ENCODE measurements at places on chromosomes 6 and 20.

GRCh38 chr6:3405182-3405518 lies 51.7 kb downstream of the SLC22A23 start:
- DNase-seq = no peak

GRCh38 chr20:1776681-1777475 lies 118.3 kb upstream of the SIRPA start:
- DNase-seq = peak; percentile 80

DNA sequence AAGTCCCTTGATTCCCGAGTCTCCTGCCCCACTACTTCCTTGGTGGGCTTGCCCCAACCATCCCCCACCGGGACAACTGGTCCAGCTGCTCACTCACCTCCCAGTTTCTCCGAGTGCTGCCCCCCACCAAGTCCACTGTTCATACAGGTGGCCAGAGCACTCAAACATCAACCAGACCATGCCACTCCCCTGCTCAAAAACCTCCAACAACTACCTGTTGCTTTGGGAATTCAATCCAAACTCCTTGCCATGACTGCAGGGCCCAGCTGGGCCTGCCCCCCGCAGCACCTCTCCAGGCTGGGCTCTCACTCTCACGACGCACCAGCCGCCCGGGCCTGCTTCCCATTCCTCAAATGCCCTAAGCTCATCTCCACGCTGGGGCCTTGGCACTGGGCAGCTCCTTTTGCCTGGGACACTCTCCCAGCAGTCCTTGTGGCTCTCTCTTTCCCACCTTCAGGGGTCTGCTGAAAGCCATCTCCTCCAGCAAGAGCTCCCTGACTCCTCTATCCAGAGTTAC lies 97.5 kb downstream of the NFATC2 start:
- no peak for DNase-seq

GRCh38 chr6:4512051-4512471 lies 264.1 kb upstream of the CDYL start:
- no peak for DNase-seq

DNA sequence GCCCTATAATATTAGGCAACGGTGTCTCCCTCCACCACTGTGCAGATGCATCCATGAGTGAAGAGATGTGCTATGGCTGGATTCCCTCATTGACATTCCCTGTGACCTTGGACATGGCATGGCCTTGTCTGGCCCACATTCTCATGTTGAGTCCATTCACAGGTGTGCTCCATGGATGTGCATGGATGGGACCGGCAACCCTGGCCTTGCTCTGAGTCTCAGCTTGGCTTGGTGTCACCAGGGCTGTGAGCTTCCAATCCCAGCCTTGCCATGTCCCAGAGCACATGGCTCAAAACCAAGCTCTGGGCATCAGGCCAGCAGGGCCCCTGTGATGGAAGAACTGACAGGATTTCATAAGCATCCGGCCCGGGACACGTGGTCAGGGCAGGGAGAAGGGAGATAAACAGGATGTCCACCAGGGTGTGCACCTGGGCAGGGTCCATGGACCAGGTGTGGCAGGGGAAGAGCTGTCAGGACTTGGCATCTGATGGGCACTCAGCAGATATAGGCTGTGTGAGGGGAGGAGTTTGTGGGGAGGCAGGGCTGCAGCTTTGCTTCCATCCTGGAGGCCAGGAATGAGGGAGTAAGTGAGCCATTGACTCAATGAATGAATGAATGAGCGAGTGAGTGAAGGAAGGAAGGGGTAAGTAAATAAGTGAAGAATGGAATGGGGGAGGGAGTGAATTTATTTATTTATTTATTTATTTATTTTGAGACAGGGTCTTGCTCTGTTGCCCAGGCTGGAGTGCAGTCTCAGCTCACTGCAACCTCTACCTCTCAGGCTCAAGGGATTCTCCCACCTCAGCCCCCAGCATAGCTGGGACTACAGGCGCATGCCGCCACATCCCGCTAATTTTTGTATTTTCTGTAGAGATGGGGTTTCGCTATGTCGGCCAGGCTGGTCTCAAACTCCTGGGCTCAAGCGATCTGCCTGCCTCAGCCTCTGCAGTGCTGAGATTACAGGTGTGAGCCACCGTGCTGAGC lies 15.7 kb downstream of the NRSN2 start:
- peak; percentile 75 for DNase-seq

DNA sequence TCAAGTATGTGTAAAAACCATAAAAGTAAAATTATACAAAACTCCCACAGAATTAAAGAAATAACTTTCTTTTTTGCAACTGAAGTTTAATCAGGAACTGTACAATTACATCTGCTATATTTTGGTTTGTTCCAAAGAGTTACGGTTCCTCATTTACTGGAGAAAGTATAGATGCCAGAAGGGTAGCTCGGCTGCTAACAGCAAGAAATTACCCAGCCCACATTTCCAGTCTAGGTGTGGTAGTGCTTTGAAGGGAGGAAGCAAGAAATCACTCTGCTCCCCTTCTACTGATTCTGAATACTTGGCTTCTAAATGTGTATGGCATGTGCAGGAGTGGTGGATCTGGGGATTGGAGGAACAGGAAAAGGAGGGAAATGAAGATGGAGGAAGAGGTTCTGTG lies 441.3 kb downstream of the CDC5L start:
- DNase-seq = peak; percentile 19

DNA sequence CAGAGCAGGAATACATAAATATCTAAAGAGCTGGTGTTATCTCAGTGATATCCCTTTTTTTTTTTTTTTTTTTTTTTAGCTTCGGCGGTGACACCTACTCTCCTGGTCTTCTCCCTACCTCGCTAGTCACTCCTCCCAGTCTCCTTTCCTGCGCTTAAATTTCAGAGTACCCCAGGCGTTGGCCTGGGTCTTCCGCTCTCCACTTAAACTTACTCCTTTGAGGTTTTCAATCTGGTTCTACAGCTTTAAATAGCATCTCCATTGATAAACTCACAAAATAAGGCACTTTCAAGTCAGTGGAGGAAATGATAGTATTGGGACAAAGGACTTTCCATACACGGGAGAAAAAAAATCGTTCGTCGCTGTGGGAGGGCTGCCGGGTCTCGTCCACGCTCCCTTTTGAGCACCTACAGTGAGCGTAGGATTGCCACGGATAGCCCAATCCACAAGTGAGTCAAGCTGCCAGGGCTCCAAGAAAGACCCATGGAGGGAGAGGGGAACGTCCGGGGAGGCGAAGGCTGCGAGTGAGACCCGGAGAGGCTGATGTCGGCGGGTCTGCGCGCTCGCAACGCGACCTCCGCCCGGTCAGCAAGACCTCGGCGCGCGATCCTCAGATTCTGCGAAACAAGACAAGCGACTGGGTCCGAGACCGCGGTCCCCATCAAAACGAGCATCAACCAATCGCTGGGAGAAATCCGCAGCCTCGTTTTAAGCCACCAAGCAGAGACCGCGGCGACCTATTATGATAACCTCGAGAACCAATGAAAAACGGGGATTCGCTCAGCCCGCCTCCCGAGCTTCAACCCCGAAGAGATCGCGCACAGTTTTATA lies 672 bp upstream of the SRSF6 start:
- DNase-seq = peak; percentile 83

DNA sequence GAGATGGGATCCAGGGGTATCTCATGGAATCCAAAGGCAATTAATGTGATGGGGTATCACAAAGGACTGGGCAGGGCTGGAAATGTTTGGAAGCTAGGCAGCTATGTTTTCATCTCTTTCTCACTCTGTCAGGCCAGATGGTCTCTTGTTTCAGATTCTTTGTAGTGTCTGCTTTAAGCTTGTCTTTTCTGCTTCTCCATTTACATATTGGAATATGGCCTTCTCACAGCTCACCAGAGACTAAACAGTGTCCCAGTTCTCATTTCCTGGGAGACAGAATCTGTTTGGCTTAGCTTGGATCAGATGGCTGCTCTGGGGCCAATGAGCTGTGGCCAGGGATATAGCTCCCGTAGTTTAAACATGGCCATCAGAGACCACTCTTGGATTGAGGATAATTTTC lies 78.9 kb downstream of the SLC35F1 start:
- no peak for DNase-seq

- DNase-seq = no peak
Observed at GRCh38 chr20:61765081-61765870, 300.4 kb downstream of the TAF4 start.

- DNase-seq = peak; percentile 61
Observed at GRCh38 chr6:16511040-16511660, 250.1 kb downstream of the ATXN1 start.

DNA sequence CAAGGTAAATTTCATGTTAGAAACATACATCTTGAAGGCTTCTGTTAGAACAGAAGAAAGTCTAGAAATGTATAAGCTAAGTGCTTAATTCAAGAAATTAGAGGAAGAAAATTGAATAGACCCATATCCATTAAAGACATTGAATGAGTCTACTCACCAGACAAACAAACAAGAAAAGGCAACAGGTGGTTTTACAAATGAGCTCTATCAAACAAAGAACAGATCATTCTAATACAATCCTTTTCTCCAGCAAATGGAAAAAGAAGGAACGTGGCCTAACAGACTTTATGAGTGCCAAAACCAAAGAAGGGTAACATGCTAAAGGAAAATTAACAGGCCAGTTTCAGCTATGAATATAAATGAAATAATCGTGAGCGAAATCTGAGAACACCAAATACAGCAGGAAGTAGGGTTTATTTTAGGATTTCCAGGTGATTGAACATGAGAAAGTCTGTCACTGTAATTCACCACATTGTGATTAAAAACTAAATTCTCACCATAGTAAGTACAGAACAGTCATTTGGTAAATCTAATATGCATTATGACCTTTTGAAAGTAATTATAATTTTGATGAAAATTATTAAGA lies 22.6 kb downstream of the MTHFD1L start:
- no peak for DNase-seq

DNA sequence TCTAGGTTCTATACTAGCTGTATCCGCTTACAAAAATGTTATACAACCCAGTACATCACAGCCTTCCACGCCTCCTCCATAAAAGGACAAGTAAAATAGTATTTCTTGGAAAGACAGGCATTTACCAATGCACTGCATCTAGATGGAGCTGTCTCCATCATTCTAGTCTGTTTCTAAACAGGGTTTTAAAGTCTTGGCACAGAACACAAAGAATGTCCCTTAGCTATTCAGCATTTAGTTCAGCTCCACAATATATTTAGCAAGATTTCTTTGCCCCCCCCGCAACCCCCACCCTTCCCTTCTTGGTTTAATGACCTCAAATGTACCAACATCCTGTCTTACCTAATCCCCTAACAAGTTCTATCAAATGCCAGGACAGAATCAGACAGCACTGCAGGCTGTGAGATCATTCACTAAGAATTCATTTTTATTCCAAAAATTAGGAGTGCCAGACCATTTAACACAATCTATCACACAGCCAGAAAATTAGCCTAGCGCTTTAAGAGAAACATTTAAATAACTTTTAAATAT lies 198.6 kb downstream of the BACH2 start:
- peak; percentile 67 for DNase-seq

GRCh38 chr6:18335948-18336347 lies 51.2 kb upstream of the RNF144B start:
- DNase-seq = no peak

- DNase-seq = no peak
Observed at GRCh38 chr6:154984146-154984545, 11.0 kb upstream of the TIAM2 start.

DNA sequence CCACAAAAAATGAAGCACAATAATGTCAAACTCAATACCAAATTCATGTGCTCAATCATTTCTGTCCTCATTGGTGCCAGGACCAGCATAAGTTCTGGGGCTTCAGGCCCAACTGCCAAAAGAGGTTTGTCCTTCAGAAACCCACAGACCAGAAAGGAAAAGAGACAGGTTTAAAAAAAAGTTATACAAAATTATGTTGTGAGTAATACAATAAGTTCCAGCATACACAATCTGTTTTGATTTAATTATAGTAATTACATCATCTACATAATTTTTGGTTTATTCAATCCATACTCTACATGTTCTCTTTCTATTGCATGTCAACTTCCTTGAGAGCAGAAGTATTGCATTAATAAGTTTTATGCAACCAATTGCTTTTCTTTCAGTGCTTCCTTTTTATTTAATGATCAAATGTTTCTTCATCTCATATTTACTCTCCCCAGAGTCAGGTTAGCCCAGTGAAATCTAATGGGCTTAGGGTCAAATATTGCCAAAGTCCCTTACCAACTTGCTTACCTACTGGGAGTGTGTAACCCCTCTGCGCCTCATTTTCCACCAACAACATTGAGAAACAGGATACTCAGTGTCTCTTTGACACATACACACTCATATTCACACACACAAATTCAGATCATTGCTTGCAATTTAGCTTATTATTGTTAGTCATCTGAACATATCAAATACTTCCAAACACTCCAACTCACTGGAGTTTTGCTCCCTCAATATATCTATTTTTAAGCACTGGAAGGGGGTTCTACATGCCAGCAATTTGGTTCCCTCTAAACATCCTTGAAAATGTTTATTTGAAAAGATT lies 424.4 kb upstream of the MARCKS start:
- DNase-seq = peak; percentile 21

DNA sequence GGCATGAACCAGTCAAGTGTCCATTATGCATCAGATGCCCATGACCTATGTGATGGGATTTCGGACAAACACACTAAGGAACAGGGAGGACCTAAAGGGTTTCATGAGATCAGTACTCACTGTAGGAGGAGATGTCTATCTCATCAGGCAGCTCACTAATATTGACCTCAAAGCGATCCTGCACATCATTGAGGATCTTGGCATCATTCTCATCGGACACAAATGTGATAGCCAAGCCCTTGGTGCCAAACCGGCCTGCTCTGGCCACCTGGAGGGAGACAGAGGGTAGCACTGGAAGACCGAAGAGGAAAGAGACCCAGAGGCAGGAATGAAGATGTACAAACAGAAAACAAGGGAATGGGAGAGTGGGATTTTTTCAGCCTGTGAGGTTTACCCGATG lies 1.9 kb downstream of the MCCD1 start:
- no peak for DNase-seq

DNA sequence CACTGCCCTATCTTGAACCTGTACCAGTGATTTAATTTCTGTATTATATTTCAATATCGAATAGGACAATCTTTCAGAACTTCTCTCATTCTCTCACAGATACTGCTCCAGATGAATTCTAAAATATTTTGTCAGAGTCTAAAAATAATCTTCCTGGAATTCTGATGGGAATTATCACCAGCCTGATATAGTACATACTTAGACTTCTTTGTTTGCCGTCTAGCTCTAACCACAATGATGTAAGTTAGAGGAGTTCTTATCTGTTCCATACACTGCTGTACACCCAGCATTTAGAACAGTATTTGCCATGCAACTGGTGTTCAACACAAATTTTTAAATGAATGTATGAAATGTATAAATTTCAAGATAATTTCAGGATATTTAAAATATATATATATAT lies 1.3 kb upstream of the HUS1B start:
- DNase-seq = no peak

GRCh38 chr6:49004801-49005200 lies 458.3 kb downstream of the MMUT start:
- DNase-seq = no peak
